ENCODE measurements at places on chromosomes 11 and 22.

GRCh38 chr11:71302534-71302909 is 50.1 kb upstream of the SHANK2 start:
- DNase-seq, result no peak

- DNase-seq, result no peak
These were observed 51.1 kb downstream of the IGSF9B start for GRCh38 chr11:133905677-133906156.

GRCh38 chr11:371051-371450 is 1.8 kb downstream of the B4GALNT4 start:
- DNase-seq, result no peak

- DNase-seq, result no peak
These were observed 179.2 kb upstream of the ARHGAP20 start for GRCh38 chr11:110891411-110891810.

- DNase-seq, result no peak
These were observed 5.5 kb downstream of the CCDC188 start for GRCh38 chr22:20145206-20145831.

- no peak for DNase-seq
These were observed 23.3 kb upstream of the CHRM4 start for GRCh38 chr11:46414879-46415278.

- no peak for DNase-seq
These were observed 241.6 kb upstream of the CADM1 start for GRCh38 chr11:115745610-115746512.

DNA sequence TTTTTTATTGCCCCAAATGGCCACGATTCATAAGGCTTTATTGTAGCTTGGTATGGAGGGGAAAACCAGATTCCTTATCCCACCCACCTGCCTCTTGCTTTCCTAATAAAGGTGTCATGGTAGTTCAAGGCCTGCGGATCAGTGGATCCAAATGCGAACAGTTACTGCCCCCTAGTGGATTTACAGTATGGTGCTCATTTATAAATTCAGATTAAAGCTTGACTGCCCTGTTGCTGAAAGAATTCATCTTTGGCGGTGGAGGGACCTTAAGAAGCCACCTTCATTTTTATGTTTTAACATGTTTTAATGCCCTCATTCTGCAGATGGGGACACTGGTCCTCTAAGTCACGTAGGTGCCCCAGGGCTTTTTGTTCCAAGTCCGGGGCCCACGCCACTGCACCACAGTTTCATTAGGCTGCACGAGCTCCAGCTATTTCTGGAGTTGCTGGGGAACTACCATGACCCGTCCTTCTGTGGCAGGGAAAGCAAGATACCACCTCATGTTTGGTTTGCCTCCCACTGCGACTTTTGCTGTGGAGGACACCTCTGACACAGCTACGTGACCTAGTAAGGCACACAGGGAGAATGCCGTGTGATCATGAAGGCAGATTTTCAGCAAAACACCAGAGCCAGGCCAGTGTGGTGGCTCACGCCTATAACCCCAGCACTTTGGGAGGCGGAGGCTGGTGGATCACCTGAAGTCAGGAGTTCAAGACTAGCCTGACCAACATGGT is 15.6 kb upstream of the INCENP start:
- DNase-seq, result no peak

DNA sequence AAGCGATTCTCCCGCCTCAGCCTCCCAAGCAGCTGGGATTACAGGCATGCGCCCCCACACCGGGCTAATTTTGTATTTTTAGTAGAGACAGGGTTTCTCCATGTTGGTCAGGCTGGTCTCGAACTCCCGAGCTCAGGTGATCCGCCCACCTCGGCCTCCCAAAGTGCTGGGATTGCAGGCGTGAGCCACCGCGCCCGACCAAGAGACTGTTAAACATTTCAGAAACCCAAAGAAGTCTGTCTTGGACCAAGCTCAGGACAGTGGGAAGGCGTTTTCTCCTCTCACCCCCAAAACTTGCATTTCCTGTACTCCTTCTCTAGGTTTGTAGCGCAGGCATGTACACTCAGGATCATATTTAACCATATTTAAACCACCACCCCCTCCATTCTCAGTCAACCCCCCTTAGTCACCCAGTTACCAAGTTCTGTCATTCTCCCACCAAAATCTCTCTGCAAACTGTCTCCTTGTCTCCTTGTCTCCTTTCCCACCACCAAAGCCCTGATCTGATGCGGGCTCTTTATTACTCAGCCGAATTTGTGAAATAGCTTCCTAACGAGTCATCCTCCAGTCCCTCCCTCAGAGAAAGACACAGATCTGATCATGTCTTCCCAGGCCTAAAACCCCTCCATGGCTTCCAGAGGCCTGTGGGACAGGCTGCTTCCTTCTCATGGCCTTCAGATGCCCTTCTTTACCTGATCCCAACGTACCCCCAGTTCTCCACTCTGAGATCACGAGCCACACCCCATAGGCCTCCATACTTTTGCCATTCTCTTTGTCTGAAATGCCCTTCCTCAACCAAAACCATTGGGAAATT is 29.0 kb upstream of the CREB3L1 start:
- DNase-seq, result no peak

DNA sequence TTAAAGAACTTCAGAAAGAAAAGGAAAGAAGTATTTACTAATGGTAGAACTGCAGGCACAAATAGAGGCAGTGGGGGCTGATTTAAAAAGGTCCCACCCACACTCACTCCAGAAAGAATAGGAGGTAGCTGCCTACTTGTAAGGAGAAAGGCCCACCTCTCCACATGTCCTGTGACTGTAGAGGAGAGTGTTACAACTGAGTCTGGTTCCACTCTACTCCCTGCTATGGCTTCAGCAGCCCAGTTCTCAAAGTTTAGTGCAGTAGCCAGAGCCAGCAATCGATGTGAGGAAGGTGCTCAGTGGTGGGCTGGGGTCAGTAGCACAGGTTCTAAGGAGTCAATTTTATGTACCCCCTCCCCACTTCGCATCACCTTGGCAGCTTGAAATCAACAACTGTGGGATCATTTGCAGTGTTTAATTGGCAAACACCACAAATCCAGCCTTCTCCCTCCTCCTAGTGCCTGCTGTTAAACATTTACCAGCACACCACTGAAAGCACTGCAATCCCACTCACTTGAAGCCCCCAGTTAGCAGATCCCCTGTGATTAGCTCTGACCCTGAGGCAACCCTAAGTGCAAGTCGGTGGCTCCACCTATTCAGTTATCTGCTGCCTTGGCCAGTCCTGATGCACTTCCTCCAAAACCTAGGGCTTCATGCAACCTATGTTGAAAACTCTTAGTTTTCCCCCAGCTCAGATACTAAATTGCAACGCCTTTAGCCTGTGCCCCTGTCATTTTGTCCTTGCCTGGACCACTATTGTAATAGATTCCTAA is 146.6 kb downstream of the BBOX1 start:
- no peak for DNase-seq

- no peak for DNase-seq
These were observed 1078.0 kb downstream of the NTM start for GRCh38 chr11:132448334-132448995.

- DNase-seq, result no peak
These were observed 42.1 kb downstream of the PRDM10 start for GRCh38 chr11:129960216-129961214.

DNA sequence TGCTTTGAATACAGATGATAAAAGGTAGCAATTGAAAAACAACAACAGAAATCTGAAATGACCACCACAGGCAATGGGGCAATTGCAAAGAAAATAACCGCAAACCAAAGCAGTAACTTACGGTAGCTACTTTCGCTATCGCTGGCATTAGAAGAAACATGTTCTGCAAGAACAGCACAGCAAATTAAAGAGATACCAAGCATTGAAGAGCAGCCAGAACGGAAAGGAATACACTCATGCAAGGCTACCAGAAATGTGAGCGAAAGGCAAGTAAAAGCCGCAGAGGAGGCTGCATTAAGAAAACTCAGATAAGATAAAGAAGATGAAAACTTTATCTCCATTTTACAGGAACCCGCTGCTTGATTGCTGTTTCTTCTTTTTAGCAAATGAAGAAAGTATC is 194.1 kb upstream of the CCDC90B start:
- no peak for DNase-seq

DNA sequence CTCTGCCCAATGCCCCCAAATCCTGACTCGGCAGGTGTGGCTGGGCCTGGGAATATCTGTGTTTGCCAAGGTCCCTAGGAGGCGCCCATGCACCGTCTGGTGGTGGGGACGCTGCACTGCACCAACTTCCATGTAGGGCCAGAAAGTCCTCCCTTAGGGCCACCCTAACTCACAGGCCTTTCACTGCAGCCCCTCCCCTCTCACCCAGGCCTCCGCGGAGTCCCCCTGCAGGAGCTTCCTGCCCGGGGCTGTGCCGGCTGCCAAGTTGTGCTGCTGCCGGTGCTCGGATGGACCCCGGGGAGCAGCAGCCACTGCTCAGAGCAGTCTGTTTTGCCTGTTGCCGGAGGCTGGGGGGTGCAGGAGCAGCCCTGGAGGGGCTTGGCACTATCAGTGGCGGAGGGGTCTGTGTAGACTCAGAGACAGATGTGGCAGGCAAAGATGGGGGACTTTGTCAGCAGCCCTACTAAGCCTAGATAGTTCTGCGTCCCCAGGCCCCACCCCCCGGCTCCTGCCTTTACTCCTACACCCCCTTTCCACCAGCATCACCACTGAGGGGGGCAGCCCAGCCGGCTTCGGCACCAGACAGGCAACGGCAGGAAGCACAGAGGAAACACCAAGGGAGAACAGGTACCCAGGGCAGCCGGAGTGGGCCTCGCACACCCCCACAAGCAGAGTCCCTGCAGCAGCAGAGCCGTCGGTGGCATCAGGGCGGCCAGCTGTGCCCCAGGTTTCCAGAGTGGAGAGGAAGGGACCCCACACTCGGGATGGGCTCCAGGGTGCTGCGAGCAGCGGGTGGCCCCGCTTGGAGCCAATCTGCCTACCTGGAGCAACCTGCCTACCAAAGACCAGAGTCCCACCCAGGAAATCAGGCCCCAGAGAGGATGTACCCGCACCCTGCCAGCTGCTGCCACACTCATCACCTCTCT is 124.3 kb downstream of the TRIM29 start:
- no peak for DNase-seq

DNA sequence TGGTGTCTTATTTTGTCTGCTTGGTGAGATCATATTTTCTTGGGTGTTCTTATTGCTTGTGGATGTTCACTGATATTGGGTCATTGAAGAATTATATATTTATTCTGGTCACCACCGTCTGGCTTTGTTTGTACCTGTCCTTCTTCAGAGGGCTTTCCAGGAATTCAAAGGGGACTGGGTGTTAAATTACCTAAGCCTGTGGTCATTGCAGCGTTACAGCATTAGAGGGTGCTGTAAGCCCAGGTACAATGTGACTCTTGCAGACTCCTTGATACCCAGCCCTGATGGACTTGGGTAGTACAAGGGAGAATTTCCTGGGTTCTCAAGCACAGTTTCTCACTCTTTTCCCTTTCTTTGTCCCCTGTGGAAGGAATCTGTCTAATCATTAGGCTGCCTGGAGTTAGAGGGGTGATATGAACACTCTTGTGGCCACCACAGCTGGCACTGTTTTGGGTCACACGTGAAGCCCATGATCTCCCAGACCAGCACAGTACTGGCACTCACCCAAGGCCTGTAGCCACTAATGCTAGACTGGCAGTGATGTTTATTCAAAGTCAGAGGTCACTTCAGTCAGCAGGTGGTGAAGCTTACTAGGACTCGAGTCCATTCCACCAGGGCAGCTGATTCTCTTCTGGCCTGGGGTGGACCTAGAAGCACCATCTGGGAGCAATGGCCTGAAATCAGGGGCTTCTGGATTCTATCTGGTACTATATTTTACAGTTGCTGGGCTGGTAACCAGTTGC is 56.1 kb upstream of the NARS2 start:
- no peak for DNase-seq

DNA sequence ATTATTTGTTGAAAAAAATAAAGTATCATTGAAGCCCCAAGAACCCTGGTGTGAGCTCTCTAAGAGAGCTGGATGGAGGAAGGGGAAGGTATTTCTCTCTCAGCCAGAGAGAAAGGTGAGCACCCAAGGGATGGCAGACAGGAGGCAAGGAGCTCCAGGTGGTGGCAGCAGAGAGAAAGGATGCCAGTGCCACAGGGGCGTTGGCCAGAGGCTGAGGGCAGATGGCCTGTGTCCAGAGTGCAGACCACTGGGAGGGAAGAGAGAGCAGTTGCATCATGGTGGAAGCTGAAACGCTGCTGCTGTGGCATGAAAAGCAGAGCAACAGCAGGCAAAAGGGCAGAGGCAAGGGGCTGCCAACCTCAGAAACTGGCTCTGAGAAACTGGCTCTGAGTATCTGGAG is 8.5 kb downstream of the SPON1 start:
- no peak for DNase-seq

GRCh38 chr11:26522912-26523610 is 49.0 kb downstream of the MUC15 start:
- no peak for DNase-seq

DNA sequence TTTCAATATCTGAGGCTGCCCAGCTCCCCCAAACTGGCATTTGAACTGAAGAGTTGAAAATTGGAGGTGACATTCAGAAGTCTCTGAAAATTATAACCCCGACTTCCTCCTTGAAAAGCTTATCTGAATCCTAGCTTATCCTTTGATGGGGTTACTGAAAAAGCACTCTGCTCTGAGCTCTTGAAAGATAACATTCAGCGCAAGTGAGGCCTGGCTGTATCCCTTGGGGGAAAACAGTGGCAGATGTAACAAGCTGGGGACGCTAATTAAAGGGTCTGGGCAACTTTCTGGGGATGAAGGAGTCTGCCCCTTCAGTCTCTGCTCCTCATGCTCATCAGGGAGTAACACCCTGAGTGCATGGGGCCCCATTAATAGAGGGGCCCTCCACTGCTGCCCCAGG is 402.0 kb upstream of the CADM1 start:
- no peak for DNase-seq

DNA sequence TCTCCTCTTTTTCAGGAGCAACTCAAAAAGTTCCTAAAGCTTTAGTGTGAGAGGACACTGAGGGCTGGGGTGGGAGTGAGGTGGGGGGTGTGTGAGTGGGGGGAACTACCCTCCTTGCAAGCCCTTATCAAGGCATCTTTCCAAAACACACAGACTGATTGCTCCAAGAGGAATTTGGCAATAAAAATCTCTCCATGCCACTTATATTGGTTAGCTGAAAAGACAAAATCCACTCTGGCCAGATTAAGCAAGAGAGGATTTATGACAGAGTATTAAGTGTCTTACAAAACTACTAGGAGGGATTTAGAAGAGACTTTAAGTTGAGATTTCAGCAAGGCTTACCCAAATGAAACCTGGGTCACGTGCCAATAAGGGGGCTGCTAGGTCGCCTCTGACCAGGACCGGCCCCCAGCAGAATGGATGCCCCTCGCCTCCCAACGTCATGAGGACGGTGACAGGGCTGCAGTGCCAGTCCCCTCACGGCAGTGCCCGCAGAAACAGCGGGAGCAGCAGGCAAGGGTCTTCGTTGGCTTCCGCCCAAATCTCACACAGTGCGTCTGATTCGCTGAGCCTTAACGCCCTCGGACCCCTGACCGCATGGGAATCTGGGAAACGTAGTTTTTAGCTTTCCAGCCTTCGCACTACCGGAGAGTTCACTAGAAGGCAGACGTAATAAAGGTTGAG is 22.1 kb upstream of the CTR9 start:
- no peak for DNase-seq

GRCh38 chr22:49263101-49263500 is 564.6 kb downstream of the BRD1 start:
- DNase-seq, result no peak
